ENCODE measurements at places on chromosomes 3 and 15.

DNA sequence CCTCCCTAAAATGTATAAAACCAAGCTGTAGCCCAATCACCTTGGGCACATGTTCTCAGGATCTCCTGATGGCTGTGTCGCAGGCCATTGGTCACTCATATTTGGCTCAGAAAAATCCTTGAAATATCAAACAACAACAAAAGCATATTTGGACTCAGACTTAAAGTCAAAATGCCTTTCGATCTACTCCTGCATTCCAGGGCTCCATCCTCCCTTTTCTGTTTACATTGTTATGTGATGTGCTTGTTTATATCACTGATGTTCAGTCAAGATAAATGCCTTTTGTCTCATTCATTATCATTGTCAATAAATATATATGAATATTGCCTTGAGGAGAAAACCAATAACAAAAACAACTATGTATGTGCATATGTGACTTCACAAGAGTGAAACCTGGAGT is 31.7 kb downstream of the HGD start:
- DNase-seq, result no peak

DNA sequence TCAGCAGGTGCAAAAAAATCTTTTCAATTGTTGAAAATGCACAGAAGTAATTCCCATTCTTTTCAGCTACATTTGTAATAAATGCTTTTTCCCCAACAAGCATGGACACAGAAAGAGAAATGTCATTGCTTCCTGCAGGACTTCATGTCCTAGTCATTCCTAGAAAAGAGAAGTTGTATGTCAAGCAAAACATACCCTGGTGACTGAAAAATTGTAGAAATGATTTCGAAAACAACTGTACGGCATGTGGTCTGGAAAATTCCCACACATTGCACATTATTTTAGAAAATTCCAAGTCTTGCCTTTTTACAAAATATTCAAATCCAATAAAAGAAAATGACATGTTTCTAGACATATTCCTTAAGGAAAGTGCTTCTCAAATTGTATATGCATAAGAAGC is 50.4 kb upstream of the ALCAM start:
- no peak for DNase-seq

- DNase-seq, result no peak
Measured at GRCh38 chr3:179853176-179853575, 183.6 kb downstream of the PEX5L start.

DNA sequence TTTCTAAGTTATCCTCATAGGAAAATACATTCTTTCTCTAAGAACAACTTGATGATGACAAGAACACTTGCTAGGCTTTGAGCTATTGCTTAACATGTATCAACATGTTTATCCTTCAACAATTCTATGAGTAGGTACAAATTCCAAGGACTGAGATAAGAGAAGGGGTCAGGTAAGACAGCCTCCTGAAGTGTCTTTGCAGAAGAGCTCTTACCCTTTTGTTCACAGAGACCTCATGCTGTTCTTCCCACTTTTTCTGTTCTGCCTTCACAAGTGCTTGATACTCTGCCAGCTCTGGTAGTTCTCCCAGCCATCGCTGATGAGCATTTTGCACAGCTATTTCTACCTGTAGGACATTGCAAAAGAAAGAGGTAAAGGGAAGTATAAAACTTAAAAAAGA is 50.9 kb downstream of the CEP152 start:
- DNase-seq, result no peak

DNA sequence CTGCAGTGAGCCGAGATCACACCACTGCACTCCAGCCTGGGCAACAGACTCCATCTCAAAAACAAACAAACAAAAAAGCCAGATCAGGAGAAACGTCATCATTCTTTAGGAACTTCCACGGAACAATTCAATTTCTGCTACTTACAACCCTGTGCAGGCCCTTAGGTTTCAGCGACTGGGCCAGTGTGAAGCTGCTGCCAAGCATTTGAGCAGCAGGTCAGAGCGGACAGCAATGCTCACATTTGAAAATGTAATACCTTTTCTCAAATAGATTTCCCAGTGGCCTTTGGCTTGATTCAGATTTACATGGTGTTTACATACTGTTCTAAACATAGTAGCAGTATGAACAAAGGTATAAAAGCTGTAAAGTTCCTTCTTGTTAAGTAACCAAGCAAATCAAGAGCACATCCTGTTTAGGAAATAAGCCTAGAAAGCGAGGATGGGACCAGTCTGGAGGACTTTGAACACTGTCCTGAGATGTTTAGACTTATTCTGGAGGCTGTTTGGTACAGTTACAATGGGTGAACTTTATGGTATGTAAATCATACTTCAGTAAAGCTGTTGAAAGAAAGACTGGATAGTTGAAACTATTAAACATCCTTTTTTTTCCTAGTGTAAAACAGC is 141.2 kb downstream of the HCN4 start:
- DNase-seq, result no peak

DNA sequence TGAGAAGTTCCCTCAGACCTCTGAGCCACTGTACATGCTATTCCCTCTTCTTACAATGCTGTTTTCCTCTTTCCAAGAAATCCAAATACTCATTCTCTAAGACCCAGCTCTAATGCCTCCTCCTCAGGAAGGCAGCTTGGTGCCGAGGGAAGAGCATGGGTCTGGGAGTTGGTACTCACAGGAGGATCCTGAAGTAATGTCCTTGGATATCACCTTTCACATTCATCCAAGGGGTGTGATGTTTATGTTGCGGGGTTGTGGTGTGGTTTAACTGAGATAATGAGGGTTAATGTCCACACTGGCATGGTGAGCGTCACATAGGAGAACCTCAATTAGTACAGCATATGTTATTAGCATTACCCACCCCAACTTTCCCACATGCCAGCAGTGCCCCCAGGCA is 31.9 kb downstream of the MYL3 start:
- DNase-seq, result no peak

DNA sequence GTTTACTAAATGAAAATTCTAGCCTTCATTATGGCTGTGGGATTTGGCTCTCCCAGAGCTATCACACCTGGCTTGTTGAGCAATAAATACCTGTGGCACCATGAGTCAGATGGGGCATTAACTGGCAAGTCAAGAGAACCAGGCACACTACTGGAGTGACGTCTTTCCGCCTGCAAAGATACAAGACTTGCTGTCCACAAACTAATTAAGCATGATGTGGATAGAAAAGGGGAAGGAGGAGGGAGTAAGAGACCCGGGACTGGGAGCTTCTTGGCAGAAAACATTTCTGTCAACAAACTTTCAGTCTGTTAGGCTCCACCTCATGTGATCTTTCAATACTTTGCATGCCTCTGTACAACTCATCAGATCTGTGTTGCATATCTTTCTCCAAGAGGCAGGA is 56.5 kb downstream of the CLDN1 start:
- DNase-seq, result no peak

DNA sequence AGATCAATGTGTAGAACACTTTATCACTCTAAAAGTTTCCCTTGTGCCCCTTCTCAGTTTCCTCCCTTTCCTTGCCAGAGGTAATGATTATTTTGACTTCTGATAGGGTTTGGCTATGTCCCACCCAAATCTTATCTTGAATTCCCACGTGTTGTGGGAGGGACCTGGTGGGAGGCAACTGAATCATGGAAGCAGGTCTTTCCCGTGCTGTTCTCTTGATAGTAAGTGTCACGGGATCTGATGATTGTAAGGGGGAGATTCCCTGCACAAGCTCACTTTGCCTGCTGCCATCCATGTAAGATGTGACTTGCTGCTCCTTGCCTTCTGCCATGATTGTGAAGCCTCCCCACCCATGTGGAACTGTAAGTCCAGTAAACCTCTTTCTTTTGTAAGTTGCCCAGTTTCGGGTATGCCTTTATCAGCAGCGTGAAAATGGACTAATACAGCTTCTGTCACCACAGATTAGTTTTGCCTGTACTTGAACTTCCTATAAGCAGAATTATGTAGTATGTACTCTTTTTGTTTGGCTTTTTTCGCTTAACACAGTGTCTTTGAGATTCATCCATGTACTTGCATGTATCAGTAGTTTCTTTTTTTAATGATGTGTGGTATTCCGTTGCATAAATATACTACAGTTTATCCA is 7.2 kb downstream of the FEM1B start:
- DNase-seq, result no peak

Data from SK-N-MC (cell line).